Heart right ventricle (tissue), 16 donors: ENCODE measurements at places on chromosomes 4 and X. TPM values are rescaled to one million over a fixed set of nuclear protein-coding genes. Genes with fewer than 3 reads are reported as not detected.

- no peak for DNase-seq
Observed at GRCh38 chrX:97867266-97867665, 983.6 kb downstream of the RPA4 start.

The ASB9 gene
- total RNA-seq, result 0.85 TPM

- peak; percentile 14 for DNase-seq
Observed at GRCh38 chr4:138953961-138954371, 61.6 kb upstream of the NOCT start.

- DNase-seq, result no peak
Observed at GRCh38 chr4:56158483-56158882, 209.7 kb downstream of the CEP135 start.

The CCKAR gene
- not detected for total RNA-seq

The DIPK2B gene
- total RNA-seq, result 10.4 TPM

The SLC10A4 gene
- 0.25 TPM for total RNA-seq

The SLC30A9 gene
- total RNA-seq, result 79.4 TPM

DNA sequence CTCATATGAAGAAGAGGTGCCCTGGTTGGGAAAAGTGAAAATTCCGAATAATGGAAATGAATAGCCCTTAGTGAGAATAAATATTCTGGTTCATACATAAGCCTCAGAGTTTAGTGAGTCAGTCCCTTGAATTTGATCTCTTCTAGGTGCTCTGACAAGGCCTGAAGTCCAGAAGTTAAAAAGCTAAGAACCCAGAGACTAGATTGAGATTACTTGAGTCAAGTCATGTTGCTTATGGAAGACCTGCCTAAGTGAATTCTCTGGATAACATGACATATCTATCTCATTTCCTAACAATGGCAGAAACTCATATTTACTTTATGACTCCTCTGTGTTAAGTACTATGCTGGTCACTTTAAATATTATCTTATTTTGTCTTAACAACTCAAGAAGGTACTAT, 10.5 kb upstream of the PRSS48 start:
- DNase-seq, result no peak

DNA sequence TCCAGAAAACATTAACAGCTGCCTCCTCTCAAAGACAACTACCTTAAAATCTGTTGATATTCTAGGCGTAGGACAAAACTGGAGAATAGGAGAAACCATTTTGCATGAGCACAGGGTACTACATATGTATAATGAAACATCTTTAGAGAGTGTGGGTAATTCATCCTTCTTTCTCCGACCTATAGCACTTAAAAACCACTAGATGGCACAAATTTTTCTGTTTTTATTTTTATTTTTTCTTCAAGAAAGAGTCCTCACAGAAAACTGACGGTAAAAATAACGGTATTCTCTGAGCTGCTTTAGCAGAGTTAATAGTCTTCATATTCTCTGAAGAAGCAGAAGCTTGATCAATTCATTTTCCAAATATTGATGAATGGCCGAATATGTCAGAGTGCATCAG, 14.6 kb downstream of the SMIM31 start:
- DNase-seq, result no peak

DNA sequence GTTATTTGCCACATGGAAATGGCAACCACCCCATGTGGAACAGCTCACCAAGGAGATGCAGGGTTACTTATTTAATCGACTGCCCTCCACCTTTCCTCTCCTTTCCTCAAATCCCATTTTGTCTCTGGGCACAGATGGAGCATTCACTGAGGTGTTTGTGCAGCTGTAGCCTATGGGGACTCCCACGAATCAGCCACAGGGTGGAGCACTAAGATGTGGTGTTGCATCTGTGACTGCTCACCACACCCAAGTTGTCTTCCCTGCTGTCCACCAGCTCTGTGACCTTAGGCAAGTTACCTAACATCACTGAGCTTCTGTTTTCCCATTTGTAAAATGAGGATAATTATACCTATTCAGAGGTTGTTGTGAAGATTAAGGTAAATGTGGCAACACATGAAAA, 252.4 kb upstream of the CPEB2 start:
- peak; percentile 42 for DNase-seq

GRCh38 chrX:72306085-72306801, 529 bp upstream of the CITED1 start:
- no peak for DNase-seq

DNA sequence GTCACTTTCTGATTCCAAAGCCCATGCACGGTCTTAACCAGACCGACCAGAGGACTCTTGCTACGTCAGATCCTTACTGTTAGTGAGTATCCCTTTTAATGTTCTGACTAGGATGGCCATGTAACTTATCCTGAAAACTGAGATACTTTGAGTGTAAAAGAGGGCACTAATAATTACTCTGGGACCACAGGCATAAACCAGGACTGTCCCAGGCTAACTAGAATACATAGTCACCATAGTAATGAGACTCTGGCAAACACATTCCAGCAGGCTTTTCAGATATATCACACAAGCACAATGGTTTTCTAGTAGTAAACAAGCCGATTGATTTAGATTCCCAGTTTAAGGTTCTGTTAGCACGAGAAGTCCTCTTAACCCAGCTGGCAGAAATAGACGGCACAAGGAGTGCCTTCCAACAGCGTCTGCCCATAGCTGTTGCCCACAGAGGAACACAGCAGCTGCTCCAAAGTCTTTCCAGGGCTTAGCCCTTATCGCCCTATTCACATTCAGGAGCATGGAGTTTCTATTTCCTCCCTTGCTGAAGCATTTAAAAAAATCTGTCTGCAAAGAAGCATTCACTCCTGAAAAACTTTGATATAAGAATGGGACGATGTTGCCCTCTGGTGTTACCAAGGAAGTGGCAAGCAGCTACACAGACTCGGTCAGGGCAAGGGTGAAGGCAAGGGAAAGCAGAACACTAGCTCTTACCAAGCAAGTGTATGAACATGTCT, 92.4 kb downstream of the CXCL13 start:
- DNase-seq, result no peak

DNA sequence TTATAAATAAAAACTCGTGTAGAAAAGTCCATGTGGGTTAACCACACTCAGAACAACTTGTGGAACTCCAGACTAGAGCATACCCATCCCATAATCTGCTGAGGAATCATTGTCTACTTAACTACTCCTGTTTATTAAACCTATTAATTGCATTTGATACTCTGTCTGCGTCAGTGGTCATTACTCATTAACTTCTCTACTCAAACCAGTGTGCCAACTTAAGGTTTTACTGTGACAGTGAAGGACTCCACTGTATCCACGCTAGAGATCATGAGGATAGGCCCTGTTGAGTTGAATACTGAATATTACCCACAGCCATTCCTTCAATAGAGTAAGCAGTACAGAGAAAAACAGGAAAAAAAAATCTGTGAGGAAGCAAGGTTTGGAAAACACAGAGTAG, 17.3 kb downstream of the HPGD start:
- no peak for DNase-seq

The SPANXN3 gene
- total RNA-seq, result not detected

DNA sequence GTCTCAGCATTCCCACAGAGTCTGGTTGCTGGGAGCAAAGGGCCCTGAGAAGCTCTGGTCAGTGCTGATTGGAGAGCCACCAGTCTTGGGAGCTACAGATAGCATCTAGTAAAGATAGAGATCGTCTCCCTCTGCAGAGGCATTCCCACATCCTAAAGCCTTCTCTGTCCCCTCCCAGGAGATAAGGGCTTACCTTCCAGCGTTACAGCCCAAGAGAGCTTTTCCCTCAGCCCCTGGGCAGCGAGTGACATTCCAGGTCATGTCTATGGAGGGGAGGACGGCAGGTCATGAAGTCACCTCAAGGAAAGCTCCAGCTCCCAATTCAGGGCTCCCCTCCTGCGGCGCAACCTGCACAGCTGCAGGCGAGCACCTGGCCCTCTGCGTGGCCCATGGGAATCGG, 29.9 kb downstream of the CLDN34 start:
- DNase-seq, result no peak

DNA sequence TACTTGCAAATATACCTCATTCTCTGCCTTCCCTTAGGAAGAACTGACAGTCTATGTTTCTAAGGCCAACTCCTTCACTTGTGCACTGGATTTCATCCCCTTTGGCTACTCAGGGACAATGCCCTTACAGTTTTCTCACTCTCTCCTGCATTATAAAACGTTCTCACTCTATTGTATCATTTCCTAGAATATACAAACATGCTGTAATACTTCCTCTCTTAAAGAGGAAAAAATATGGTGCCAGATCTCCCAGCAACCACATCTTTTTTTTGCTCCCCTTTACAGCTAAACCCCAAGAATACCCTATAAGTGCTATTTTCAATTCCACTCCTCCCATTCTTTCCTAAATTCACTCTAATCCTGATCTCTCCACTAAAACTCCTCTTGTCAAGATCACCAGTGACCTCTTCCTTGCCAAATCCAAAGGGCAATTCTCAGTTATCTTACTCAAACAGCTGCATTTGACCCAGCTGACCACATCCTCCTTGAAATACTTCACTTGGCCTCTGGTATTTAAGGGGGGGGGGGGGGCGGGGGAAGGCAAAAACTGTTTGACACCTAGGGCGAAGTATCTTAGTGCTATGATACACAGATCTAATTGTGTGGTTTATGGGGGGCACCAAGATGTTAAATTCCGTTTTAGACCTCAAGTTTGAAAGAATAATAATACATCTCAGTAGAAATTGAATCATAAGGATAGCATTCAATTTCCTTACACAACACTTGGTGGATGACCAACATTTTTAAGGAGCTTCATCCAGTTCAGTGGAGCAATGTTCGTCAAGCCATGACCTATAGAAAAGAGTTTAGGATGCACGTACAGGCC, 1.6 kb downstream of the RCHY1 start:
- no peak for DNase-seq

DNA sequence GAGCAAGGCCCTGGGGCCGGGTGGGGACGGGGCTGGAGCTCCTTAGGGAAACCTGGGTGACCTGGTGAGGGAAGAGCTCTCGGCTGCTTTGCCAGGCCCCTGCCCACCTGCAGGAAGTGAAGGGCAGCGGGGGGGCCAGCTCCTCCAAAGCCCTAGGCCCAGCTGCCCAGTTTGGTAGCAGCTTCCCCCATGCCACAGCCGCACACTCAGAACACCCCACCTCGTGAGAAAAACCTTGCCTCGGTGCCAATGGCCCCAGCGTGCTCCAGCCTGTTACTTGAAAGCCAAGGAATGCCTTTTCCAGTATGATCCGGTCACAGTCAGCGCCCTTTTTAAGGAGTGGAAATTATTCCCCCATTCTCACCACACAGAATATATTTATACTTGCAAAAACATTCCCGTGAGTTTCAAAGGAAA, 38.3 kb downstream of the ACOX3 start:
- DNase-seq, result no peak

GRCh38 chr4:83387476-83388312, 53.0 kb upstream of the HPSE start:
- DNase-seq, result no peak

DNA sequence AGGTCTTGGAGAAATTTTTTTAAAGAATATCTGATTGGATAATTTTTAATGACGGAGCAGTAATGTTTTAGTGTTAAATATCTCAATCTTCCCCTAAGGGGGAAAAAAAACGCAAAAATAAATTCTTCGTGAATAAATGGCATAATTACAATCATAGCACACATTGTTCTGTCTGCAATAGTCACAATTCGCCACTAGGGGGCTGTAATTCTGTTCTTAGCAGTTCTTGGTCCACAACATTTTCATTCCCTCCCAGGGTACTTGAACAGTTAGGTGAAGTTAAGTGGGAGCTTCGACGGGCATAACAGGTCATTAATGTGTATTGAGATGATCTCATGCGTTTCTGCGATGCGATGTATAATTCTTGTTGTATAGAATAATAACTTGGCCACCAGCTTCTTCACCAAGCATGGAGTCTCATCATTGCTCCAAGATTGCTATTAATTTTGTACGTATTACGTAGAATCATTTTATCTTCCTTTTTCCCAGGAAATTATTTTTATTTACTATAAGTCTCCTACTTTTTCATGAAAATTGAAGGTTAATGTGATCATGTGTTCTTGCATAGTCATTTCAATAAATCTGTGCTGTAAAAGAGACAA, 27.2 kb downstream of the HTR2C start:
- peak; percentile 3 for DNase-seq

The PAGE2 gene
- not detected for total RNA-seq

DNA sequence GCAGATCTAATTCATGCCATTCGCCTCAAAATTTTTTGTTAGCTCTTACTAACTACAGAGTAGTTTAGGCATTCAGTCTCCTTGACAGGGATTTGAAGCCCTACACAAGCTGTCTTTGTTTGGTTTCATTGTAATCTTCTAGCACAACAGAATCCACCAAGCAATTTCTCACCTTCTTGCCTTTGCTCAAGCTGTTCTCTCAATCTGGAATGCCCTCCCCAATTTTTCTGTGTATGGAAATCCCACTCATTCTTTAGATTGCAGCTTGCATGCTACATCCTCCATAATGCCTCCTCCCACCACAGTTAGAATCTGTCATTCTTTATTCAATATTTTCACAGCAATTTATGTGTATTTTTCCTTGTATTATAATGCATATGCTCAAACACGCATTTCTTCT, 63.7 kb downstream of the C4orf51 start:
- DNase-seq, result no peak

The RTL9 gene
- total RNA-seq, result 0.56 TPM

The KDR gene
- 12.4 TPM for total RNA-seq

GRCh38 chrX:108029928-108030711, 14.7 kb upstream of the VSIG1 start:
- no peak for DNase-seq

GRCh38 chr4:109412776-109413175, 20.8 kb upstream of the SEC24B start:
- no peak for DNase-seq

The TLR10 gene
- total RNA-seq, result not detected
